ENCODE measurements at places on chromosomes 2 and 18.

- H3K4me1 ChIP-seq = peaks cover 3% of the 10 kb centered on the region
- H3K36me3 ChIP-seq = no peaks in the 10 kb centered on the region
- no peaks in the 10 kb centered on the region for H3K27me3 ChIP-seq
- no peak overlapping the region for H3K4me3 ChIP-seq
- H3K27ac ChIP-seq = no peak overlapping the region
Measured at GRCh38 chr2:147600223-147600622, 244.6 kb upstream of the ACVR2A start.

- H3K27ac ChIP-seq = no peak overlapping the region
- DNase-seq = no peak
- H3K27me3 ChIP-seq = no peaks in the 10 kb centered on the region
- H3K36me3 ChIP-seq = no peaks in the 10 kb centered on the region
- no peak overlapping the region for H3K4me3 ChIP-seq
Measured at GRCh38 chr18:67694787-67695186, 178.3 kb upstream of the DSEL start.

DNA sequence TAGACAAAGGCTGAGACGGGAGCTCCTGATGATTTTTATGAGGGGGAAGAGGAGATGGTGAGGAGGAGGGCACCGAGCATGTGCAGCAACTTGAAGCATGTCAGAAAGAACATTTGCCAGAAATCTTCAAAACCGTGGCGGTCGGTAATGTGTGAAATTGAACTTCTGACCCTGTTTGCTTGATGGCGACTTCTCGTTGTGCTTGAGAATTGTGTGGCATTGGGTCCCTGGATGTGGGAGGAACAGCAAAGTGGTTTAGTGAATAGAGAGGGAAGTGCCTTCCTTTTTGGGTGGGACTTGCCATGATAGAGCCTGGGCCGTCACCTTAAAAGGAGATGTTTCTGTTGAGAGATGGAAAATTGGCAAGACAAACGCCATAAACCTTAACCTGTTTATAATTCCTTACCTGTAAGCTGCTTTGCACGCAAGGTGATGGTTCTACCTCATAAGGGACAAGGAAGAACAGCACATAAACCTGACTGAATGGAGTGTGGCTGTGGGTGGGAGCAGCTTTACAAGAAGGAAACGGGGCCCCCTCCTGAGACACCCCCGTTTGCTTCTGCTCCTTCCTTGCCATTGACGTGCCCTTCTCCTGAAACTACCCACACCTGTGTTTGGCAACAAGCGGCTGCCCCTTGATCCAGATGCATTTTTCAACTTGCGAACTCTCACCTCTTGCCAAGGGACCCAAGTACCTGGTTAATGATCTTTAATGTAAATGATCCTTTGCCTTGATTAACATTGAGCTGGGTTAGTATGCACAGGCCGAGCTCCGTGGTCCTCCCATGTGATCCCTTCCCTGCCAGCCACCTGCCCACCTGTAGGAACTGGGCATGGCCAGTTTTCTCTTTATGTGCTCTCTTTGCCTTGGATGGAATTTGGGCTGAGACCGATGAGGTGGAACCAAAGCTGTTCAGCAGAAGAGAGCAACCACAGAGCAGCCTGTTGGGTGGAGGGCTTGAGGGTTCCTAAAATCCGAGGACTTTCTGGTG, 153.2 kb downstream of the NEDD4L start:
- no peaks in the 10 kb centered on the region for H3K27me3 ChIP-seq
- no peaks in the 10 kb centered on the region for H3K36me3 ChIP-seq
- no peak overlapping the region for H3K27ac ChIP-seq
- DNase-seq = no peak

DNA sequence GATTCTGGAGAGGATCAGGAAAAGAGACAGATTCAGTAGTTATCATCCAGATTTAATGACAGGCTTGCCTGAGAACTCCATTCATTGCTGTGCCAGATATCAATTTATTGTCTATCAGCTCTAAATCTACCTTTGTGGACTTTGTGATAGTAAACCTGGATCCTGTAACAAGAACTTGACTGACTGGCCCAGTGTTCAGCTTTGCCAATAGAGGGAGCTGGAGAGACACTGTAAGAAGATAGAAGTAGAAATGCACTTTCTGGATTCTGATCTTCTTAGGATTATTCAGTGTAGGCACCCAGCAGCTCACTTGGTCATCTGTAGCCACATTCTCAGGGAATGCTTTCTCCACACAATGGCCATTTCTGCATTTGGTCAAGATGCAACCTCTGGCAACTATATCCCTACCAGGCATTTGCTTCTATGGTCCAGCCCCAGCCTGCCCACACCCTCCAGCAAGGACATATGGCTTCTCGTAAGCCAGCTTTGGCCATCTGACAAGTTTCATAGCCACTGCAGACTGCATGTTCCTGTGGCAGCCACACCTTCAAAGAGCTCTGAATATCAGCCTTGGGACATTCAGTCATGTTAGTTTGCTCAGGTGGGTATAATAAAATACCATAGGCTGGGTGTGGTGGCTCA, 6.1 kb upstream of the SERPINB8 start:
- peak; percentile 29 for DNase-seq
- no peak overlapping the region for H3K27ac ChIP-seq
- H3K4me1 ChIP-seq = no peaks in the 10 kb centered on the region
- H3K4me3 ChIP-seq = no peak overlapping the region
- H3K27me3 ChIP-seq = no peaks in the 10 kb centered on the region

DNA sequence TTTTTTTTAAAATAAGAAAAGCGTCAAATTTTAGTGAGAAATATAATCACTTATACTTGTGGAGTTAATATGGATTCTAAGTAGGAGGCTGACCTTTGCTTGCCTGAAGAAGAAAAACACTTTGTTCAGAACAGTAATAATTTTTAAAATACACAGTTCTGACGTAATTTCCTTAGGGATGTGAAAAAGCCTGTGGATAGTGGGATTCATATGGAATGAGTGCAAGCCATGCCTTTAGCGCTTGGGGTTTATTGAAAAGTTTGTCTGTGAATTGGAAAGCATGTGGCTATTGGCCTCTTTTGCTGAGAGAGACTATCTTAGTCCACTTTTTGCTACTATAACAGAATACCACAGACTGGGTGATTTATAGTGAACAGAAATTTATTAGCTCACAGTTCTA, 151.3 kb downstream of the CCDC85A start:
- DNase-seq = no peak
- no peak overlapping the region for H3K4me3 ChIP-seq
- H3K4me1 ChIP-seq = no peaks in the 10 kb centered on the region
- H3K36me3 ChIP-seq = no peaks in the 10 kb centered on the region
- no peak overlapping the region for H3K27ac ChIP-seq

GRCh38 chr2:67996772-67997527, 65.9 kb downstream of the C1D start:
- no peak overlapping the region for H3K27ac ChIP-seq
- H3K36me3 ChIP-seq = no peaks in the 10 kb centered on the region
- H3K4me1 ChIP-seq = no peaks in the 10 kb centered on the region
- DNase-seq = no peak

GRCh38 chr18:4636967-4637366, 181.9 kb upstream of the DLGAP1 start:
- H3K27me3 ChIP-seq = no peaks in the 10 kb centered on the region
- H3K36me3 ChIP-seq = no peaks in the 10 kb centered on the region
- no peak overlapping the region for H3K4me3 ChIP-seq

GRCh38 chr2:107545066-107545465, 281.6 kb upstream of the RGPD4 start:
- H3K4me1 ChIP-seq = no peaks in the 10 kb centered on the region
- H3K27me3 ChIP-seq = no peaks in the 10 kb centered on the region
- H3K4me3 ChIP-seq = no peak overlapping the region
- no peaks in the 10 kb centered on the region for H3K36me3 ChIP-seq

DNA sequence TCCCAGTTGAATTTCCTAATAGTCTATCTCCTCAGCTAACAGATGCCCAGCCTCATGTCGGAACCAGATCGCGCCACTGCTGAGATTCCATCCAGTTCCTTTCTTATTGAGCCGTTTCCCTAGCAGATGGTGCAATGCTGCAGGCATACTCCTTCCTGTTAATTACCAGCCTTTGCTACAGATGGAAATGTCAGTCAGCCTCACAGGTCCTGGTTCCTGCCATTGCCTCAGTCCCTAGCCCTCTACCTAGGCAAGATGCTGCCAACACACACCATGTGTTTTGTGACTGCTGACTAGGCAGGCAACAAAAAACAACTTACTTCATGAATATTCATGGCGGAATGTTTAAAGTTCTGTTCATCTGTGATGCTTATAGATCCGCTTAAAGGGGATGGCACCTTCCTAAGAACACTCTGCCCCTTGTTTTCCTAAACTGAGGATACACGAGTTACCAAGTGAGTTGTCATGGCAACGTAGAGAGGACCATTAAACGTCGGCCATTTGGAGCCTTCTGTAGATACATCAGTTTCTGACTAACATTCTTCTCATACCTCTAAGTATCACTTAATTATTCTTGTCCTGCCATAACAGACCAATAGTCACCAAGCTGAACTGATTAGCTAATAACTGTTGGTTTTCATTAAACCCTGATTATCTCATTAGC, 749.5 kb downstream of the RNF144A start:
- DNase-seq = no peak
- no peak overlapping the region for H3K4me3 ChIP-seq
- no peaks in the 10 kb centered on the region for H3K27me3 ChIP-seq
- H3K36me3 ChIP-seq = no peaks in the 10 kb centered on the region
- no peaks in the 10 kb centered on the region for H3K4me1 ChIP-seq

- H3K36me3 ChIP-seq = no peaks in the 10 kb centered on the region
- H3K27me3 ChIP-seq = no peaks in the 10 kb centered on the region
- H3K27ac ChIP-seq = no peak overlapping the region
- H3K4me1 ChIP-seq = no peaks in the 10 kb centered on the region
- H3K4me3 ChIP-seq = no peak overlapping the region
Measured at GRCh38 chr2:181857483-181857882, 34.0 kb upstream of the ITPRID2 start.

DNA sequence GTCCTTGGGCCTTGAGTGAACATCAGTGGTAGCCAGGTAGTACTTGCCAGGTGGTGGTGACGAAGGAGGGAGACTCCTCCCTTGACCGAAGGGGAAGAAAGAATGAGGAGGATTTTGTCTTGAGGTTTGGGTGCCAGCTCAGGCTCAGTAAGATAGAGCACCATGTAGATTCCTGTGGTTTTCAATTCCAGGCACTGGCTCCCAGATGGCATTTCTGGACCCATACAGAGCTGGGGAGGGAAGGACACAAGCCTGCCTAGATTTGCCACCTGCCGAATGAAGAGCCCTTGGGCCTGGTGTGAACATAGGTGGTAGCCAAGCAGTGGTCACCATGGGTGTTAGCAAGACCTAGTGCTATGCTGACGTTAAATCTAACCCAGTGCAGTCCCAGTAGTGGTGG, 108.8 kb upstream of the UBE2E3 start:
- H3K4me1 ChIP-seq = no peaks in the 10 kb centered on the region
- H3K36me3 ChIP-seq = no peaks in the 10 kb centered on the region
- H3K27me3 ChIP-seq = no peaks in the 10 kb centered on the region
- no peak overlapping the region for H3K27ac ChIP-seq

DNA sequence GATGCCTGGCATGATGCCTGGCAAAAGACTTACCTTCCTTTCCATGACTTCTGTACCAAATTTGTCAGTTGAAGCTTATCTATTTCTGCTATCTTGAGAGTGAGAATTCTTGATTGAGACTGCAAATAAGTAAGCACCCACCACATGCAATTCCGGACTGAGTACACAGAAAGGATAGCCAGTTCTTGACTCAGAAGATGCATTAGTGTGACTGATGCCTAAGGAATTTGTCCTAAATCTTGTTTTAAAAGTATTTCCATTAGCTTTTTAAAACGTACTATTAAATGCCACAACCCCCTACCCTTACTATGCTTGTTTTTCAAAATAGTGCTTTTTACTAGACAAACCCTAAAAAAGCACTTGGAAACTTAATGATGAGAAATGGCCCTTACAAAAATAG, 545 bp downstream of the MPP4 start:
- no peak for DNase-seq
- H3K4me1 ChIP-seq = peaks cover 6% of the 10 kb centered on the region
- H3K4me3 ChIP-seq = no peak overlapping the region

DNA sequence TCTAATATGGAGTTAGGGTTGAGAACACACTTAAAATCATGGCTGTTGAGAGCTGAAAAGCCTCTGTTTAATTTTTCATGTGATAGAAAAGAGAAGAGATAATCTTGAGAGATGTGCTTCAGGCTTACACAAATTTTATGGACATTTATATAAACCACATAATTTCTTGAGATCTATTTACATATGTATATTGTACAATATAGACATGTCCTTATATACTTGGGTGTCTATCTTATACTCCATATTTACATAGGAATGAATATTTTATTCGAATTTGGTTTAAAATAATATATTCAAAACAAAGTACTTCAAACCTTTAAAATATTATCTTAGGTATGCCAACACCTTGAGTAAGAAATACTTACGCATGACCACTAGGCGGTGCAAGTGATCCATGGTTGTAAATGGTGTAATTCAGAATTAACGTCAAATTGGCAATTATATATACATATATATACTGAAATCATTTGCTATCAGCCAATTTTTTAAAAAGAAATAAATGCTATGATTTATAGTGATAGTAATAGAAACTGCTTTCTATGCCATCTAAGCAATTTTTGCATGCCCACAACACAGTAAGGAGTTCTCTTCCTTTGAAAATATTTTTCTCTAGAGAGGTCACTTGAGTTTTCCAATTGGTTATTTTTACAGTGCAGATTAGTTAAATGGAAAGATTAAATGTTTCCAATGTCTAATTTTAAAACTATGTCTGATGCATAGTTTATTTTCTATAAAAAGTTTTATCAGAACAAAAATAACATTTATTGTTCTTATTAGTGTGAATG, 37.6 kb upstream of the SPAG16 start:
- no peak overlapping the region for H3K4me3 ChIP-seq
- H3K27me3 ChIP-seq = no peaks in the 10 kb centered on the region
- H3K4me1 ChIP-seq = no peaks in the 10 kb centered on the region
- no peaks in the 10 kb centered on the region for H3K36me3 ChIP-seq
- DNase-seq = no peak
- no peak overlapping the region for H3K27ac ChIP-seq

GRCh38 chr18:75161256-75162028, 47.5 kb downstream of the PTGR3 start:
- no peaks in the 10 kb centered on the region for H3K36me3 ChIP-seq
- no peak overlapping the region for H3K27ac ChIP-seq
- DNase-seq = no peak
- peak overlapping the region; percentile 4 for H3K4me3 ChIP-seq

- no peak for DNase-seq
- H3K27me3 ChIP-seq = no peaks in the 10 kb centered on the region
- H3K36me3 ChIP-seq = no peaks in the 10 kb centered on the region
- H3K27ac ChIP-seq = no peak overlapping the region
- no peak overlapping the region for H3K4me3 ChIP-seq
Measured at GRCh38 chr2:159925975-159926374, 128.0 kb upstream of the CD302 start.

All from ovary (tissue), 10 donors.